ENCODE measurements at places on chromosomes 5 and 9. TPM values are rescaled to one million over a fixed set of nuclear protein-coding genes. Genes with fewer than 3 reads are reported as not detected.

Gene CAPSL
- not detected for total RNA-seq

- no peak for DNase-seq
These were observed 80.3 kb downstream of the CDO1 start for GRCh38 chr5:115736004-115736689.

DNA sequence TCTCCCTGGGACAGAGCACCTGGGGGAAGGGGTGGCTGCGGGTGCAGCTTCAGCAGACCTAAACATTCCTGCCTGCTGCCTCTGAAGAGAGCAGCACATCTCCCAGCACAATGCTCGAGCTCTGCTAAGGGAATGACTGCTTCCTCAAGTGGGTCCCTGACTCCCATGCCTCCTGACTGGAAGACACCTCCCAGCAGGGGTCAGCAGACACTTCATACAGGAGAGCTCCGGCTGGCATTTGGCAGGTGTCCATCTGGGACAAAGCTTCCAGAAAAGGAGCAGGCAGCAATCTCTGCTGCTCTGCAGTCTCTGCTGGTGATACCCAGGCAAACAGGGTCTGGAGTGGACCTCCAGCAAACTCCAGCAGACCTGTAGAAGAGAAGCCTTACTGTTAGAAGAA lies 77.2 kb downstream of the SLCO6A1 start:
- no peak for DNase-seq

GRCh38 chr9:134328341-134328840 lies 2.1 kb downstream of the RXRA start:
- no peak for DNase-seq

All from upper lobe of right lung (tissue), 1 donor.